ENCODE measurements at places on chromosomes 6 and 20.

DNA sequence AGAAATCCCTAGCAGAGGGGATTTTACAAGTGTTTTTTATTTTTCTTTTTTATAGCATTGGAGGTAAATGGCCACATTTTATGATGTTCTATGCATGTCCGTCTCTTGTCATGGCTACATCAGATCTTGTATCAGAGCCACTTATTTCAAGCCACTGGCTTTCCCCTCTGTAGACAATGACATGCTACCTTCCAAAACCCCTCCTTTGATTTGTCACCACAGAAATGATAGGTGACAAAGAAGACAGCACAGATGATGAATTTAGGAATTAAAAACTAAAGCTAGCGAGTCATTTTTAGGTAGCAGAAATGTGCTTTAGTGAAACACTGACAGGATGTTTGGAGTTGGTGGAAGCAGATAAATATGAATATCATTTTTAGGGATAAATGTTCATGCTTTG, 20.8 kb downstream of the PLCB1 start:
- DNase-seq, result no peak

GRCh38 chr6:121201105-121201504, 133.2 kb downstream of the TBC1D32 start:
- DNase-seq, result no peak

GRCh38 chr6:72975352-72975752, 249.9 kb downstream of the KHDC1L start:
- DNase-seq, result no peak

GRCh38 chr20:54054516-54054915, 15.9 kb downstream of the BCAS1 start:
- no peak for DNase-seq

GRCh38 chr6:33610779-33611732, 10.1 kb upstream of the ITPR3 start:
- no peak for DNase-seq

GRCh38 chr20:49904440-49905214, 10.7 kb downstream of the SPATA2 start:
- no peak for DNase-seq

- DNase-seq, result no peak
Observed at GRCh38 chr6:108120311-108120710, 45.5 kb upstream of the NR2E1 start.

DNA sequence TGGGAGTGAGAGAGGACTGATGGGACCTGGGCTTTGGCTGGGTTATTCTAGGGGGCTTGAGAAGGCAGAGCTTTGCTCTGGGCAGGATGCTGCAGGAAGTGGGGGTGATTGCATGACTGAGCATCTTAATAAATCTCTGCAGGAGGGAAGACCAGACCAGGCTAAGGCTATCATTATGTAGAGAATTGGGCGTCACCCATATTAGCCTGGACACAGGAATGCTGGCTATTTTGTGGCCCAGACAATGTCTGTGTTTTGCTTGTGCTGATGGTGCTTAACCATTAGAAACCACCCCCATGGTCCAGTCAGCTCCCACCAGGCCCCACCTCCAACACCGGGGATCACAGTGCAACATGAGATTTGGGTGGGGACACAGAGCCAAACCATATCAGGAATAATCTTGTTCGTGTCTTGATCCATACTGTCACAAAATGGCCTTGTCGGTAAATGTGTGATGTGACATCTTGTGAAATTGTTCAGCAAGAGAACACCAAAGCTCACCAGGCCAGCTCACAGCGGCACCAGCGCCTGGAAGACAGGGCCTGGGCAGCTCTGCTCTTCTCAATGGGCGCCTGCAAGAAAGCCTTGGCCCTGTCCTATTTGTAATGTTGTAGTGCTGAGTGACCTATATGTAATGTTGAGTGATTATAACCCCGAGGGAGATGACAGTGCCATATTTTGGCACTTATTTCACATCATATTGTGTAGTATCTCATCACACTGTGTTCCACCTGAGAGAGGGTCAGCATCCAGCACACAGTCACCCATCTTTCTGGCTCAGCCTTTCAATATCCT, 211.8 kb downstream of the QKI start:
- DNase-seq, result no peak

DNA sequence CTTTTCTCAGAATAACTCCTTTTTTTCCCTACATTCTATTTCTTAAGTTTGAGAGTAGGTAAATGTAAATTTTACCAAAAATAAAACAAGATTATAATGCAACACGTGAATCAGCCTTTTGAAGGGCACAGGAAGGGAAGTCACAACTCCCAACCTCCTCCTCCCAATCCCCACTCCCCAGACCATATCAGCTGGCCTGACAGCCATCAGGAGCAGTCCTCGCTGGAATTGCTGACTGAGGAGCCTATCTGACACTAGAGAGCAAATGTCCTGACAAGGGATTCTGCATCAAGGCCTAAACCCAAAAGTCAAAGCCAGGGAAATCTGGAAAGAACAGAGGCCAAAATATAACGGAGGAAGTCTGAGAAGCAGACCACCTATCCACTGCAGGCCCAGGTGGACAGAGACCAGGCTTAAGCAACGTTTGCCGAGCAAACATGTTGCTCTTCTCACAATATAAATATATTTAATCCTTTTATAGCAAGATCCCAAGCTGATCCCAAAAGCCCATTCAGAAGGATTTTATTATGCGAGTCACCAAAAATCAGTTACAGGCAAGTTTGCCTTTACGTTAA, 2.5 kb downstream of the RRAGD start:
- no peak for DNase-seq

DNA sequence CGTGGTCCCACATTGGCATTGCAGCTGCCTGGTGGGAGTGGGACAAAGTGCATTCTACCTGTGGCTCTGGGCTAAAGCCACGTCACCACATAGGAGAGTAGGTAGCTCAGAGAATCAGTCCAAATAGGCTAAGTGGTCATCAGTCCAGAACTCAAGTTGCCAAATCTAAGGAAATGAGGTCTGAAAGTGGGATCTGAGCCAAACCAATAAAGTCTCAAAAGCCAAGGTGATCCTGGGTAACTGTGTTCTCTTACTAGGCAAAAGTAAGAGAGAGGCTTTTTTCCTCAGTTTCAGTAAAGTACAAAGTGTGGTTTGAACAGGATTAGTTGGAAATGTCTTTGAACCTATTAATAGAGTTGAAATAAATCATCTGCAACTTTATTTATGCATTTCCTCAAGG, 68.6 kb upstream of the CNKSR3 start:
- DNase-seq, result no peak

DNA sequence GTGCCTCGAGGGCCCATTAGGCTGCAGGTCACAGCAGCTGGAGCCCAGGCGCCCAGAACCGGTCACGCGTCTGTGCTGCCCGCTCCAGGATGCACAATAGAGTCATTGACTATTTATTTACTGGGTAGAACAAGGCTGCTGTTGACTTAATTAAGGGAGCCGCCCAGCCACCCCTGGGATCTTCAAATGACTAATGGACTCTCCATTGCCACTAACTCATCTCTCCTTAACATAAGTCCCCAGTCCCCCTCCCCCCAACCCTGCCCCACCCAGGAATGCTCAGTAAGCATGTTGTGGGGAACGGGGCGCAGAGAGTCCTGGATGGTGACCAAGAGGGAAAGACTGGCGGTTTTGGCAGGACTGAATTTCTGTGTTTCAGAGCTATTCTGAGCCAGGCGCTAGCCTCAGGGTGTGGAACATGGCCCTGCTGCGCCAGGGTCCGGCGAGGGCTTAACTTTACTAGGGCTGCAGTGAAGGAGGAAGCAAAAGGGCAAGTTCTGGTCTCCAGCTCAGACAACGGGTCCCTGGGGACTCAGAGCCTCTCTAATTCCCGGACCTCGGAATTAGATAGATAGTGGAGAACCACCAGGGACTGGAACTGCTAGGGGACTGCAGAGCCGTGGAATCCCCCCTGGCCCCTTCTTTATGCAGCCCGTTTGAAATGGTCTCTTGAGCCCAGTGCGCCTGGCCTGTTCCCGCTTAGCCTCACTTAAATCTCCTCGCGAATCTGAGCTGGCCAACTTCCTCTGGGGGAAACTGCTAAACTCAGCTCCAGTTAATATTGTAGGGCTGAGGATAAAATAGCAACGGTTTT, 1.5 kb upstream of the GRIK2 start:
- no peak for DNase-seq

GRCh38 chr20:9617940-9618339, 103.5 kb downstream of the LAMP5 start:
- no peak for DNase-seq

DNA sequence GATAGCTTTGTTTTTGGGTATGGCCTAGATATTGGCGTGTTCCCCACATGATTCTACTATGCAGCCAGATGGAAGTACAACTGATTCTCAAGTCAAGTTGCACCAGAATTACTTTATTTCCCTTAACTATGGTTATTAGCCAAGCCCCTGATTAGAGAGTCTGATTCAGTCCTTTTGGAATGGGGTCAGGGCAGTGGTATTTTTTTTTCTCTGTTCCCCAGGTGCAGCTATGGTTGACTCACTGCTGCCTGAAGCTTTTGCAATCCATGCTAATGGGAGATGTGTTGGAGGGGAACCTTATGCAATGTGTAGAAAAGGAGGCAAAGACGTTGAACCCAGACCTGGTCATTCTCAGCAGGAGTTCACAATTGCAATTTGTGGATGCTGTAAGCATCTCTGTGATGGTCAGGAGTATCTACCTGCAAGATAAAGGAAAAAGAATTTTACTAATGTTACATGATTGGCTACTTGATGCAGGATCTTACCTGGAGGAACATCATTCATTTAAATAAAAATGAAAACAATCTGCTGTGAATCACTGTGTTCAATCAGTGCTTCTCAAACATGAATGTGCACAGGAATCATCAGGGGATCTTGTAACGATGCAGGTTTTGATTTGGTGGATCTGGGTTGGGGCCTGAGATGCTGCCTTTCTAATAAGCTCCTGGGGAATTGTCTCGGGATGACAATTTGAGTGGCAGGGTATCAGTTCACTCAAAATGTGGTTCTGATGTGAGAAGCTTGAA, 49.4 kb downstream of the PFDN4 start:
- DNase-seq, result no peak

DNA sequence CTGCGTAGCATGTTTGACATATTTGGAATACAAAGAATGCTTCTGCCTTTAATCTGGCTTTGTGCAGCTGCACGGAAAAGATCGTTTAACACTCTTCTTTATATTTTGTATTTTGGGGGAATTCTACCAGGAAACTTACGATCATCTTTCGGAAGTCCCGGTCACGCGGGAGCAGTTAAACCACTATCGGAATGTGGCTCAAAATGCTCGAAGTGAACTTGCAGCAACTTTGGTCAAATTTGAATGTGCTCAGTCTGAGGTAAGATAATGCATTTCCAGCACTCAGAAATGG, 42.3 kb downstream of the CCDC170 start:
- no peak for DNase-seq

- DNase-seq, result no peak
Observed at GRCh38 chr20:4918473-4918872, 82.8 kb downstream of the SLC23A2 start.

DNA sequence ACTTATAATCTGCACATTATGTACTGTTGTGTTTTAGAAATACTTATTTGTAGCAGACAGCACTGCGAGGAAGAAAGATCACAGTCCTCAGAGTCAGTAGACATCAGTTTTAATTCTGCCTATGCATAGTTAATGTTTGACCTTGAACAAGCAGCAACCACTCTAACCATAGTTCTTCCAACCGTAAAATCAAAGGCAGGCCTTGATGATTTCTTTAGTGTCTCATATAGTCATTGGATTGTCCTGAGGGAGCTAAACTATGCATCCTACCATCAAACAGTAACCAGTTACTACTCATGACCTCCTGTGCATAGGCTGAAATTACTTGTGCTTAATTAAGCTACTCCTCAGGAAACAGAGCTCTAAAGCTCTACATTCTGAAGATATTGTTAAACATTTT, 294.8 kb upstream of the STXBP5 start:
- DNase-seq, result no peak

DNA sequence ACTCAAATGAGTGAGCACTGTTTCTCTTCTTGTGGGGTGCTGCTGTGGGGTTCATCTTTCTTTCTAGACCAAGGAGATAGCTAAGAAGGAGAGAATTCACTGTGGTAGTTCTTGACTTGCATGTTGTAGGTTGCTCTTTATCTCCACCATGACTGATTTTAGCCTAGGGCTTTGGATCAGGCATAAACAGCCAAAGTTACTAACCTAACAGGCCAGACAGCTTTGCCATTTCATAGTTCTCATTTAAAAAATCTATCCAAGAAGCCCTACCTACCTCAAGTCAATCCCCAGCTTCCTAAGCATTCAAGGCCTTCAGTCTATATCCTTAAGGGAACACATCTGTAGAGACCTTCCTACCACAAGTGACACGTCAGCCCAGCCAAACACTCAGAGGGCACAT, 107.9 kb upstream of the CARMIL1 start:
- no peak for DNase-seq

DNA sequence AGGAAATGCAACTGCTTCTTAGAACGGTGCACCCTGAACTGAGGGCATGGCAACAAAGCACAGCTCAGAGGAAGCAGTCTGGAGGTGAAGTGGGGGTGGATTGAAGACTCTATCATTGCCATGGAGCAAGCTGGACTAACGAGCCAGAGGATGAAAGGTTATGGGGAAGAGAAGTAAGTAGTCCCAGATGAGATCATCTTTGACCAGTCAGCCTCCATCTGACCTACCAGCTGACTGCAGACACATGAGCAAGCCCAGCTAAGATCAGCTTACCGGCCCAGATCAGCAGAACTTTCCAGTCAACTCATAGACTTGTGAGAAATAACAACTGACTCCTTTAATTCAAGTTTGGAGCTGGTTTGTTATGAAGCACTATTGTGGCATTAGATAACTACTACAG, 9.1 kb upstream of the JAG1 start:
- DNase-seq, result no peak

Measured in activated CD4-positive, alpha-beta memory T cell treated with anti-CD3 and anti-CD28 coated beads, Interleukin-2, amount 10 ng/mL, durations not matched to agents 7 days and 5 days (primary cell).